NCI-H1048 (cell line): ENCODE measurements at places on chromosomes 12 and 14.

- no peak for DNase-seq
These were observed 10.1 kb upstream of the DNAH10 start for GRCh38 chr12:123752046-123752445.

GRCh38 chr12:107458163-107458562 lies 227.4 kb upstream of the PWP1 start:
- DNase-seq: no peak

DNA sequence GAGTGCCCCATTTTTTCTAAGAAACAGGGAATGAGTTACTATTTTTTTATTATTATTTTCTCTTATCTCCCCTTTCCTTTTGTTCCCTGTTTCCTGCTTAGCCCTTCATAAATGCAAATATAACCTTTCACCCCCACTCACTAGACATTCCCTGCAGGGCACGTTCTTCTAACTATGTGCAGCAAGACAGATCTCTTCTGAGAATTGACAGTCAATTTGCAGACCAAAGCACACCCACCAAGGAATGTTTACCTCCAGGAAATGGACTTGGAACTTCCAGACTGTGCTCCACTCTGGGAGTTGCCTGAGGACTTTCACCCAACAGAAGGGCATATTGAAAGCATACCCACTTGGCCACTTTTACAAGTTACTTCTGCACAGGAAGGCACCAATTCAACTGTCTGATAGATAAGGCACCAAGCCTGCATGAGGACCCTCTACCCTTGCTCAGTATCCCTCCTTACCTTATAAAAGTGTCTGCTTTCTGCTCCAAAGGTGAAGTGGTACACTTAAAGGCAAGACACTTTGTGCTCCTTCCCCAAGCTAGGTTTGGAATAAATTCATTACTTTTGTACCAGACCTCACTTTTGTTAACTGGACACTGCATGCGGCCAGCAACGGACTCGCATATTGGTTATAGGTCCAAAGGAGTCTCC lies 6.5 kb downstream of the TAS2R19 start:
- no peak for DNase-seq

DNA sequence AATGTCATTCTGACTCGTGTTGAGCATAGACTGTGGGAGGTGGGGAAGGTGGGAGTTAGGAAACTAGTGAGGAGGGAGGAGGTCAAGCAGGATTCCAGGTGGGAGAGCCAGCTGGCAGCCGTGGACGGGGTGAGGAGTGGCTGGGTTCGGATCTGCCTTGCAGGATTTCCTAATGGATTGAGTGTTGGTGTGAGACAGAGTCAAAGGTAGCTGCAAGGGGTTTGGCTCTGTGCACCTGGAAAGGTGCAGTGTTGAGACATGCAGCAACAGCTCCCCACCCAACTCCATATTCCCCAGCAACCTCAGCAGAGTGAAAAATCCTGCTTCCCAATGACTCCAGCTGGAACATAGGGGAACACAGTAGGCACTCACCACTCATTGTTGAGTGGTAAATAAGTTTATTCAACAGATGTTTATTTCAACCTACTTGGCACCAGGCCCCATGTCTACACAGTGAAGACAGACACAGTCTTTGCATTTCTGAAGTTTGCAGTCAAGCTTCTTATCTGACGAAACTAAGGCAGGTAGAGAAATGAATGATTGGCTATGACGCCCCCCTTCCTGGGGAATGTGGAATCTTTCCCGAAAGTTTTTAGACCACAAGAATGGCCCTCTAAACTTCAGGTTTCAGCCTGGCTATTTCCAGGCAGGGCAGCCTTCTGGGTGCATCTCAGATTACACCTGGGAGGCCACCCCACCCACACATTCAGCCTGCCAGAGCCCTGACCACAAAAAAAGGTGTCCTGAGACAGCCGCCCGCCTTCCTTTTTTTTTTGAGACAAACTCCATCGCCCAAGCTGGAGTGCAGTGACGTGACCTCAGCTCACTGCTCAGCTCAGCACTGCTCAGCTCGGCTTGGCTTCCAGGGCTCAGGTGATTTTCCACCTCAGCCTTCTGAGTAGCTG lies 37.9 kb upstream of the PLEKHG6 start:
- DNase-seq: no peak

- no peak for DNase-seq
These were observed 34.9 kb upstream of the EML1 start for GRCh38 chr14:99758121-99758821.

GRCh38 chr12:459430-460258 lies at the start of gene B4GALNT3:
Gene B4GALNT3 (plus strand): TSS chr12:459939. CDS start chr12:460377, 438 bp downstream.
- DNase-seq: peak; percentile 14

GRCh38 chr14:31954991-31955390 lies 122.1 kb upstream of the ARHGAP5 start:
- no peak for DNase-seq

DNA sequence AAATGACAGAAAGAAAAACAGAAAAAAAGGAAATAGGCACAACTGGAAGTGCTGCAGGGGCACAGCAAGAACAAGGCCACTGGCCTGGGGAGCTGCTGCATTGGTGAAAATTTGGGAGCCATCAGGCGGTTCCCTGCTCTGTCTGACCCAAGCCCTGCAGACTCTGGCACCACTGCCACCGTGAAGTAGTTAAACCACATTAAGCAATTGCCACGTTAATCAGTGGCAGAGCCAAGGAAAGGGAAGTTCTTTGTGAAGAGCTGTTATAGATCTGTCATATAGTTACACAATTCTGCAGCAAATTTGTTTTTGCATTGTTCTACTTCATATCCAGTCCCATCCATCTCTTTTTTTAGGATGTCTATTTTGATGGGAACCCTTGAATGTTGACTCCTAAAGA lies 915.3 kb downstream of the FSCB start:
- DNase-seq: no peak

GRCh38 chr14:92646952-92647796 lies 101.3 kb downstream of the LGMN start:
- no peak for DNase-seq

GRCh38 chr14:89264196-89264800 lies 152.7 kb downstream of the FOXN3 start:
- DNase-seq: no peak

DNA sequence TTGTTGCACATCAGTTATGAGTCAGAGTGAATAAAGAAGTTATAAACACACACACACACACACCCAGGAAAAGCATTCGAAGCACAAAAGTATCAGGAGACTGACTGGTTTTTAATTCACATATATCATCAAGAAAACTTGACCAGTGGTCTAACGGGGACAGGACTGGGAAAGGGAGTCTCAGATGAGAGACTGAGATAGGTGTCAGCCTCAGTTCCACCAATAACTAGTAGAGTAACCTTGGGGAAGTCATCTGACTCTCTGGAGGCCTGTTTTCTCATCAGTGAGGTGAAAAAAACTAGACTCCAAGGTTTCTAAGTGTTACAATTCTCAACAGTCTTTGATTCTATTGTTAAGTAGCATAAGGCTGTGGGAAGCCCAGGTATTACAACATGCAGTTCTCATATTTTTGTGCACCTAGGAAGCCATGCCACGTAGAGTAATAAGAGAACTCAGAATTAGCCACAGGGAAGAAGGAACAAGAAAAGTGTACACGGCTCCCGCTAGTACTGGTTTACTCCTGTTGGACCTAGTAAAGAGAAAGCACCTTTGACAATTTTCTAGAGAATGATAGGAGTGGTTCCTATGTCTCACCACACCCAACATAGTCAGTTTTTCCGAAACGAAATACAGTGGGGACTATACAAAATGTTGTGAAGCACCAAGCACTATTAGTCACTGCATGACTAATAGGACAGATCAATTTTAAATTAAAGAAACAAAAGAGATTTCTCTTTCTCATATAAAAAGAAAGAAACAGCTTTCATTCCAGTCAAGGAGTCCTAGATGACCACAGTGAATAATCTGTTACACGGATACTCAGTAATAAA lies 5.0 kb downstream of the PPTC7 start:
- no peak for DNase-seq

DNA sequence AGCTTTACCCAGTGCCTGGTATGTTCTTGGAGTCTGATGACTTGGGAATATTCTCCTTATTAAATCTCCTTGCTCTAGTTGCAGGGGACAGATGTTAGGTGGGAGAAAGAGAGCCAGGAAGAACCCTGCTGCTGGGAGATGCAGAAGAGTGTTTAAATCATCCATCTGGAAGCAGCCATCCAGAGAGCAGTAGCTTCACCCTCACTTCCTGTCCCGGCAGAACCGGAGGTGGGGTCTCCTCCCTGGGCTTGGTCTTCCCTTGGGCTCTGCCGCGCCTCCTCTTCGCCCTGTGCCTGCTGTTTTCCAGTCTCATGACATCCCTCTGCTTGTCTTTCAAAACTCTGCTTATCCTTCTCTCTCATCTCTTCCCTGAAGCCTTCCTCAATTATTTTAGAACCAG lies 15.5 kb downstream of the B4GALNT3 start:
- DNase-seq: no peak

DNA sequence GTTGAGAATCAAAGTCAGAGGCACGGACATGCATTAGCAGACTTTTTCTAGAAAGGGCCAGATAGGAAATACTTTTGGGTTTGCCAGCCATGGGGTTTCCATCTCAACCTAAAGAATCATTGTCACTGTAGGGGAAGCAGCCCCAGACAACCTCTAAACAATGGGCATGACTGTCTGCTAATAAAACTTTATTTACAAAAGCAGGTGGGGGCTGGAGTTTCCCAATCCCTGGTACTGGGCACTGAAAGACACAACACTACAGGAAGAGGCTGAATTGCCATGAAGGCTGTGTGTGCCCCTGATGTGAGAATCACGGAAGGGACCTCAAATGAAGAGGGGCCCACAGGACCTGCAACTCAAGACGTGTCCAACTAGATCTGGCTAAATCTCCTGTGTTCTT lies 62.0 kb upstream of the GPR68 start:
- no peak for DNase-seq

DNA sequence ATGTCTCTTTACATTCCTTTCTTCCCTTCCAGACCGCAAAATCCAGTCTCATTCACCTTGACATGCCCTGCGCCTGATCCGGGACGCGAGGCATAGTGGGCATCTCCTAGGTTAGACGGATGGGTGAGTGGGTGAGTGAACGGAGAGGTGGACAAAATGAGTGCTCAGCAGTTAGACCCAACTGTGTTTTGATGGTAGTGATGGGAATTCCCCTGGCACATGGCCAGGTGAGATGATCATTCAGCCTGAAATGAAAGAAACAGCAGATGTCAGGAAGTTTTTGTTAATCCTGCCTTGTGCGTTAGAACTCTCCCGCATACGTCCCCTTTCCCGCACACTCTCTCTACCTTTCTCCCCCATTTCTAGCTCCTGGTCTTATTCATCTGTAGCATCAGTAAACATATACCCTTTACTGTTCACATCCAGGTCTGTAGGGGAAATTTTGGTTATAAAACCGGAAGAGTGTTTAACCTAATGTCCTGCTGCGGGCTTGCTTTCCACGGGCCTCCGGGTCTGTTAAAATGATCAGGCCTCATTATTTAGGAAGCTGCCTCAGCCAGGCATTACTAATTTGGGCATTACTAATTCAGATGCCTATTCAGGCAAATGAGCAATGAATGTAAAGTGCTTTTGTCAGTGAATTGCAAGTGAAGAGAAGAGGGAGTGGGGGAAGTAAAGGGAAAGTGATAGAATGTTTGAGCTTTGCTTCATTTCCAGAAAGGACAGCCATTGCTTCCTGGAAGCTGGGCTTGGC lies 172.8 kb downstream of the ETV6 start:
- DNase-seq: no peak

GRCh38 chr12:83818881-83819280 lies 1093.7 kb downstream of the SLC6A15 start:
- DNase-seq: no peak

- DNase-seq: no peak
These were observed 676 bp downstream of the SERPINA3 start for GRCh38 chr14:94612580-94613554.

GRCh38 chr12:89678225-89678624 lies 30.4 kb downstream of the ATP2B1 start:
- DNase-seq: no peak

GRCh38 chr12:89736995-89737394 lies 28.4 kb upstream of the ATP2B1 start:
- no peak for DNase-seq

DNA sequence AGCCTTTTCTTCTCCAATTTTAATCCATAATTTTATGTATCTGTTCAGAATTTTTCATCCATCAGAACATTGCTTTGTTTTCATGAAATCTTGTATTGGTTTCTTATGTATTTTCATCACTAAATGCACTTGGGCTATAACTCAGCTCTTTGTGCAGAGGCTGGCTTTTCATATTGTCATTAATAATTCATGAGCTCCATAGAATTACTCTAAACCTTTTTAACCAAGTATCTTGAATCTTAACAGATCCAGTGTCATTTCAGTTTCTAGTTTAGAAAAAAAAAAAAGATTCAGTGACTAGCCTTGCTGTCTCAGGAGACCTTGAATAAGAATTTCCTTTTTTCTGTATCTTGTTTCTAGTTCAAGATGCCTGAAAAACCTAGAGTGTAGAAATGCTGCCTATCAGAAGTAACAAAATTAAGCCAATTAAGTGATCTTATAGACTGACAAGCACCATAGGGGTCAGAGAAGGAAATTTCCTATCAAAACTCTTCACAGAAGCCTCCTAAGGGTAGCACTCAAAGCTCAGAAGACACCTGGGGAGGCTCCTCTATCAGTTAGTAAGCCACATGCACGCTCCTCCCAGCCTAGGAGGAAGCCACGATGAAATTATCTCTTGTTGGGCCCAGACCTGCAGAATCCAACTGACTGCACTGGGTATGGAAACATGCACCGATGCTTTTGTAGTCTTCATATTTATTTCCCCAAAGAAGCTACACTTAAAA lies 163.4 kb downstream of the KICS2 start:
- DNase-seq: no peak

DNA sequence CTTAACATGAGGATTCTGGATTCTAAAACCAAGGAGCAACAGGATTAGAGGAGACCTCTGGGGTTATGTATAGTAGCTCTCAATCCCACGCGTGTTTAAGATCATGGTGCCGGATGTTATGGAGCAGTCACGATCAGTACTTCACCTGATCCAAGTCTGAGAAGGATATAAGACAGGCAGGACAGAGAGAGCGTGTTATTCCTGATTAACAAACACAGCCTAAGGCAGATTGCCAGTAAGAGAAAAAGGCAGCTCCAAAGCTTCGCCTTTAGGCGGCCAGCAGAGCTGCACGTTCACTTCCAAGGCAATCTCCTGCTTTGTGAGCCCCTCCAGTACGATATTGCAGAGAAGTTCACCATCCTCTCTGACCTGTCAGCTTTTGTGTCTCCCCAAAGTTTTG lies 5.5 kb downstream of the SETD3 start:
- no peak for DNase-seq

DNA sequence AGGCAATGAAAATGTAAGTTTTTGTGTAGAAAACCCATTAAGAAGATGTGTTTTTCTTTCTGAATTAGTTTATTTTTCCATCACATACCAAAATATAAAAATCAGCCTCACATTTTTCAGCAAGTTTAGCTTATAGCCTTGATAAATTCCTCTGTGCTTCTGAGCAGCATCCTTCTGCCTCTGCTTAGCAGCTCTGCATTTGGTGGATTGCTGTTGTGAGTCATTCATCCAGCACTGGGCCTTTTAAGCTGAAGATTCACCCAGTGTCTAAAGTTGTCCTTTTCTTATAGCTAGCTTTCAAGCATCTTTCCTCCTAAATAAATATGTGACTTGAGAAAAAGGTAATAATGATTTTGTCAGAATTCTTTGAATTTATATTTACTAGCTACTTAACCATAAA lies 206.1 kb downstream of the PCNX1 start:
- DNase-seq: no peak

GRCh38 chr12:62129291-62129690 lies 130.9 kb upstream of the USP15 start:
- DNase-seq: no peak
